ENCODE measurements at places on chromosomes 11 and 22.

DNA sequence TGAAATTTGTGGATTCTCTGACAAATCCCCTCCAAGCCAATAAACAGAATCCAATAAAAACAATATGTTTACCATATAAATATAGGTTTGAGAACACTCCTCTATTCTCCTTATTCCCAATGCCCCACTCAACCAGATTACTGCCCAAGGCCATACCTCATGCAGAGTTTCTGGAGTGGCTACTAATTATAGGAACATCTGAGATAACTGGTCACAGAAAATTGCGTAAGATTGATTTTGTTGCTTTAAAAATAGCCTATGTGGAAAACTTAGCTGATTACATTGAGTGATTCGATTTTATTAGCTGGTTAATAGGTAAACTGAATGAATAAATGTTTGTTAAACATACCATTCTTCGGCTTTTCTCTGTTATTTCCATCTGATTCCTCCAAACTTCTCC is 48.0 kb downstream of the ME3 start:
- DNase-seq, result no peak

GRCh38 chr11:93464927-93465540 is 78.2 kb downstream of the SMCO4 start:
- DNase-seq, result no peak

GRCh38 chr11:44605965-44606364 is 40.5 kb downstream of the CD82 start:
- DNase-seq, result no peak

- peak; percentile 62 for DNase-seq
Measured at GRCh38 chr22:19962246-19962908, 20.8 kb upstream of the TXNRD2 start.

- DNase-seq, result no peak
Measured at GRCh38 chr22:27801616-27802345, at the start of gene MN1. TSS of gene MN1 (minus strand) at chr22:27801756. CDS start at chr22:27800543, 1,213 bp downstream.

- DNase-seq, result no peak
Measured at GRCh38 chr22:17102297-17102667, 17.5 kb downstream of the IL17RA start.

GRCh38 chr22:37218399-37218770 is 6.1 kb upstream of the SSTR3 start:
- no peak for DNase-seq

- no peak for DNase-seq
Measured at GRCh38 chr22:47654922-47655491, 892.6 kb downstream of the TBC1D22A start.

GRCh38 chr11:22879630-22880029 is 19.4 kb upstream of the CCDC179 start:
- DNase-seq, result no peak

DNA sequence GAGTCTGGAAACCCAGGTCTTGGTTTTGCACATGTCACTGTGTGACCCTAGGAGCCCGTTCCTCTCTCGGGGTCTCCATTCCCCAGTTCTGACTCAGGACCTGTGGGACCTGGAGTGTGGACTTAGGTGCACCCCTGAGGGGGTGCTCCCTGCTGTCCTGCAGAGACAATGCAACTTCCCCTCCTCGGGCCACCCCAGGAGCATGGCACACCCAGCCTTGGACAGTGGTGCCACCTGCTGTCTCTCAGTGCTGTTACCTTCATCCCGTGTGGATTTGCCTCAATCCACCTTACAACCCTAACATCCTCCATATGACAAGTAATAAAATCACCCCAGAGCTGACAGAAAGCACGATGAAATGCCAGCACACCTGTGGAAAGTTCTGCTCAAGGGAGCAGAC is 27.5 kb upstream of the CRYBB3 start:
- no peak for DNase-seq

GRCh38 chr22:46256358-46256958 is 6.4 kb upstream of the CDPF1 start:
- DNase-seq, result no peak

- no peak for DNase-seq
Measured at GRCh38 chr11:9802291-9802861, 138.5 kb downstream of the SWAP70 start.

GRCh38 chr11:93719310-93719709 is 22.0 kb downstream of the TAF1D start:
- DNase-seq, result no peak

DNA sequence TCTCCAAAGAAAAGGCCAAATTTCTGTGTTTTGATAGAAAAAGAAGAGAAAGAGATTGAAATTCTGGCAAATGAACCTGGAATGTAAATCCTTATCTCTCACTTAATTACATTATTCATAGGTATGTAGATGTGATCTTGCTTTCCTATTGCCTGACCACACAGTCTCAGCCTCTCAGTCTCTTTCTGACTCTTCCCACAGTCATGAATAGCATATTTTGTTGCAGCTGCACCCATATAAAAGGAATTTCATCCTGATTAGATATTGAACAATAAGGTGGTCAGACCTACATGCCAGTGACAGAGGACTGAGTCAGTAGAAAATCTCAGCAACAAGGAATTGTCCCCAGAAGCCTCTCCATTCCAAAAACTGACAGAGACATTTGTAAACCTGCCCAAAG is 62.9 kb upstream of the LRRC4C start:
- no peak for DNase-seq

All from tibial artery (tissue), 4 donors.